Activated gamma-delta T cell treated with Interleukin-2 at 50 U/mL for 16 hours (primary cell): ENCODE measurements at places on chromosomes 7 and 10.

- peak; percentile 82 for DNase-seq
Measured at GRCh38 chr7:112789817-112790585, at the start of gene TMEM168. TMEM168 (minus strand) TSS chr7:112790393; CDS start chr7:112784825, 5,568 bp downstream.

DNA sequence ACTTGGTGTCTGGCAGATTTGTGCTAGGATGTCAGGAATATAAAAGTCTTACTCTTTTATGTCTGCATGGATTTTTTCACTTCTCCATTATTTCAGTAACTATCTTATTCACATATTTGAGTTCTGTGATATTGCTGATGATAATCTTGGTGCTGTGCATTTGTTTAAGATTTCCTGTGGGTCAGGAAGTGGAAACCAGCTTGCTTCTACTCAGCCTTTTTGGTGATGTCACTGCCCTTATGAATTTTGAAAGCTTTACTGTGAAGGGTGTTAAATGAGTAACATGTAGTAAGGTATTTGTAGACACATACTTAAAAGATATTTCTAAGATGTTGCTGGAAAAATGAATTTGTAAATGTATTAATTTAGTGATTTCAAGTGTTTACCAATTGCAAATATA is 69.5 kb upstream of the VOPP1 start:
- DNase-seq = no peak

GRCh38 chr7:141906285-141906684 is 9.9 kb upstream of the OR9A4 start:
- DNase-seq = no peak

GRCh38 chr7:151077705-151078232 is 2.8 kb downstream of the FASTK start:
- DNase-seq = no peak

DNA sequence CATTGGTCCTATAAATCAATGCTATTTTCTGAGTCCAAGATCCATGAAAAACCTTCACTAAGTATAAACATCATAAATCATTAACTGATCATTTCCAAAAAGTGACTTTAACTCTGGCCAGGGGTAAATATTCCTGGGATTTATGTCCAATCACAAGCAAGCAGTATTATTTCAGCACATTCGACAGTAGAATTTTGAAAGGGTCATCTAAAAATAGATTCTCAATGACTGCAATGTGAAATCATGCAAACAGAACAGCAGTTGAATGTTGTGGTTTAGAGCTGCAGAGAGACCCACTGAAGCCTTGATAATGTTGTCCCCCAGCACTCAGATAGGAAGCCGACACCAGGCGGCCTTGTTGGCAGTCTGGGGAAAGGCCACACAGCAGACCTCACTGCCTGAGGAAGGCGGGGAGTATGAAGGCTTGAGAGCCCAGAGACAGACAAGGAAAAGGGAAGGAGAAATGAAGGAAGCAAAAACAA is 38.1 kb downstream of the FAM107B start:
- no peak for DNase-seq

DNA sequence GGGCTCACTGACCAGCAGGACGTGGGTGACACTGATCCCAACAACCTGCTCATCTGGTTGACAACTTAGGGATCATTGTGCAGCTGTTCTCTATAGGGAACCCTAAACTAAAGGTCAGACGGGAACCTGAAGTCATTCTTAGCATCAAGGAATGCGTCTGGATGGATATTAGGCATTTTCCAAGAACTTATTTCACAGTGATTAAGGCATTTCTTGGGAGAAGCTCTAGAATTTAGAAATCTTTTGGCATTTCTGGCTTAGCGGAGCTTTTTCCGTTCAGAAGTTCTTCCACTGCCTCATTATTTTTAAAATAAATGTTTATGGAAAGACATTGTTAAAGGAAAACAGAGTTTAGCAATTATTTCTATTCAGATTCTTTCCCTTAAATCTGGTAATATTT is 303.3 kb upstream of the IGFBP3 start:
- DNase-seq = no peak

GRCh38 chr7:37336259-37336658 is 112.4 kb downstream of the ELMO1 start:
- no peak for DNase-seq

DNA sequence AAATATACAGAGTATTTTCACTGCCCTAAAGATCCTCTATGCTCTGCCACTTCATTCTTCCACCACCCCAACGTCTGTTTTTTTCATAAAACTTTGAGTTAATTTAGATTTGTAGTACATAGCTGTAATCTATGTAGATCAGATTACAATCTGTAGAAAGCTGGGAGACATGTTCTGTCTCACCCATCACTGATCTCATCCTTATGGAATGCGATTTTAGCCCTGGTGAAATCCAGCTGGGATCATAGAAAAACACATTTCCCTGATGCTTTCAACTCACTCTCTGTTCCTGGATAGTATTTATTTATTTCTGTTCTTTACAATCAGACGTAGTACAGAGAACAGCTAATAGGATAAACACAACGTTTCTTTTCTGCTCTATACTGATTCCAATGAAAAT is 521.0 kb downstream of the KIF20B start:
- DNase-seq = no peak

DNA sequence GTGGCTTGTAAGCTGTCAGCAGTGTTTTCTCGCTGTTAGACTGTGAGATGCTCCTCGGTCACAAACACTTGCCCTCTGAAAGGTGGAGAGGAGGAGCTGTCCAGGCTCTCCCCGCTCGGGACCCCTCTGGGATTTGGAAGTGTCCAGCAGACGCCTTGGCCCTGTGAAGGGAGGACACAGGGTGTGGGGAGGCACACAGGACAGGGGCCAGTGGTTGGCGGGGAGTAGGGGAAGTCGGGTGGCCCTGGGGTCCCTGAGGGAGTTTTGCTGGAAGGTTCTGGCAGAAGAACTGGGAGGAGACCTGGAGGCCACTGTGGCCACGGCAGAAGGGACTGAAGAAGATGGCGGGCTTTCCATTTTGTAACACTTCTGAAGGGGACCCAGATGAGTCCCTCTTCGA is 47.2 kb upstream of the DPYSL4 start:
- DNase-seq = no peak

DNA sequence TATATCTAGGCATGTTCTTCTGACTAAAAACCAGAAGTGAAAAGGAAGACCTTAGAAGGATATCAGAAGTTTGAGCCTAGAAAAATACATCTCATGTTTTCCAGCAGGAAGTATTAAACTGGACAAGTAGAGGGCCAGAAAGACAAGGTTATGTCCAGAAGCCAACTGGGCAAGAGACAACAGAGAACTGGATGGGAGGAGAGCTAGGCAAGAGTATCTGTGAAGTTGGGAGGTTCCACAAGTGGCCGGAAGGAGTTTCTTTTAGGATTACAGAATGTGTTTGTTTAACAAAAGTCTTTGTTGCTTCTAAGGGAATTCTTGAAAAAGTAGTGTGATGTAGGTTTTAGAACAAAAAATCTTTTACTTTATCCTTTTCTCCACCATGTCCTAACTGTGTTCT is 86.4 kb downstream of the CYP26A1 start:
- DNase-seq = no peak

DNA sequence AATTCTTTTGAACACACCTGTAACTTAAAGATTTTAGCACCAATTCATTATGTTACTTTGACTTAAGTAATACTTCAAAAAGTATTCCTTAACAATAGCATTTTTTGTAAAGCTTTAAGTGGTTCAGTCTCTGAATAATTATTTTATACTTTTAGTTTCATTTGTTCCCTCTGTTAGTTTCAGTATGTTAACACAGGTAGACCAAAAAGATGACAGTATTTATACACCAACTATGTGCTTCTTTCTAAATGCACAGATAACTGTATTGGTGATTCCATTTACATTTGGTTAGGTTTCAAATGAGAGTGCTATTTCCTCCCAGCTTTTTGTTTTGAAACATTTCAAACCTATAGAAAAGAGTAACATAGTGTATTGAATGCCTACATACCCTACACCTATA is 14.0 kb downstream of the RALA start:
- no peak for DNase-seq

- DNase-seq = no peak
Measured at GRCh38 chr10:21326594-21327288, 198.7 kb downstream of the SKIDA1 start.

GRCh38 chr10:119136084-119136483 is 29.4 kb downstream of the SFXN4 start:
- DNase-seq = no peak

DNA sequence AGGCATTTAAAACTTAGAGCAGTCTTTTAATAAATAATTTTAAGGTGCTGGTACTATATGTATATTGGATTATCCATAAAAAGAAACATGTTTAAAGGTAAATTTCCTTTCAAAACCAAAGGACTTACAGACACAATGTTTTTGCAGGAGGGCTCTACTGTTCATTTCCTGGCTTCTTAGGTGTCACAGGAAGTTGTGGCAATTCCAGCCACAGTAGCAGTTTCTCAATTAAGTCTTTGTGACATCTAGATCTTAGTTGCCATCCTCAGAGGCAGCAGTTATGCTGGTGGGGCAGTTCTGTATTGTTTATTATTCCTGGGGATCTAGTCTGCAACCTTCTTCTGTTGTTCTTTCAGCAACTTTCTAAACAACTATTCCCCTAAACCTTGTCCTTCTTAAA is 460.1 kb downstream of the MAGI2 start:
- no peak for DNase-seq

DNA sequence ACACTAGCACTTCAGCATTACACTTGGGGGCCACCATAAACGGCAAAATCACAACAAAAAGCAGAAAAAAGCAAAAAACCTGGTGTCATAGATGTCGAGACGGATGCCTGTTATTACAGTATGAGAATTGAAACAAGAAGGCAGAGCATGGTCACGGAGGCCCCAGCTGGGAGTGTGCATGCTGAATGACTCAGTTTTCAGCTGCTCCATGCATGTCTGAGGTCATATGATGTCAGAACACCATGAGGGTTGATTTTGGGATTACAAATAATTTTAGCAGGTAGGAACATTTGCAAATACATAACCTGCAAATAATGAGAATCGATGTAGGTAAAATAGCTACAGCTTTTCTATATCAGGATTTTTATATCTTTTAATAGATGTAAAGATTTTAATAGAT is 19.1 kb downstream of the ZMYND11 start:
- DNase-seq = no peak

DNA sequence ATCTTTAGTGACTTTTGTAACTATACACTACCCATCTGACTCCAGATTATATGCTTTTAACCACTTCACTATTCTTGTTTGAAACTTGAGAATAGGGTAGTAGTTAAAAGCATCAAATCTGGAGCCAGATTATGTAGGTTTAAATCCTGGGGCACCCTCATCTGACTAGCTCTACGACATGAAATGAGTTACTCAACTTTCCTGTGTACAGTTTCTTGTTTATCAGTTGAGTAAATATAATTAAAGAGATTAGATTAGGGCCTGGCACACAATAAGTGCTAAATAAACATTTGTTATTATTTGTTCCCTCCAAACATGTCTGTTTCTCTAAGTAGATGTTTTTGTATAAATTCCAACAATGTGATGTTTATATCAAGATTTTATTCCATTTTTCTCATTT is 485.3 kb upstream of the LRRTM3 start:
- DNase-seq = no peak

DNA sequence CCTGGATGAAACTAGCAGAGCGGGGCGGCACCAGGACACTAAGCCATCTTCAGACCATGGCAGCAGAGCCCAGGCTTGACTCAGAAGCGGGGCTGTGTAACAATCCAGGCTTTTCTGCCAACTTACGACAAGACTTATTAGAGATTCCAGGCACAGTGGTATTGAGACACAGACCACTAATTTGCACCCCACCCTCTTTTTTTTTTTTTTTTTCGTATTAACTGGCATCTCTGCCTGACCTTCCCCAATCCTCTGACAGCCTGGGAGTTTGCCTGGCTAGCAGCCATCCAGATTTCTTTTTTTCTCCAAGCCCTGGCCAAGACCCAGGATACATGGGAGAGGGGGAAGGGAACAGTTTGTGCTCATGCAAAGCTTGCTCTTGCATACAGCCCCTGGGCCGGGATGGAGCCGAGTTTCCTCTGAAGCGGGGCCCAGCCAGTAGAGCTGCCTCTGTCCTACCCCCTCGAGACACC is 182.4 kb downstream of the PLXNA4 start:
- no peak for DNase-seq

DNA sequence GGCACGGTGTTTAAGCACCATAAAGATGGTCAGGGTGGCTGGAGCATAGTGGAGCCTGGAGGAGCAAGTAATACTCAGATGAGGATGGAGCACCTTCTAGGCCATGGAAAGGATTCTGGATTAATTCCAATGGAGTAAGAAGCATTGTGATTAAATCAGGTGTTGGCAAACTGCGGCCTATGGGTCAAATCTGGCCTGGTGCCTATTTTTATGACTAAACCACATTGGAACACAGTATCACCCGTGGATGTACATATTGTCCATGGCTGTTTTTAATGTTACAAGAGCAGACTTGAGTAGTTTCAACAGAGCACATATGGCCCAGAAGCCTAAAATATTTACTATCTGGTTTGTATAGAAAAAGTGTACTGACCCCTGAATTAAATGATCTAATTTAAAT is 49.9 kb upstream of the TMEM248 start:
- no peak for DNase-seq

- peak; percentile 60 for DNase-seq
Measured at GRCh38 chr7:7157177-7157886, 25.0 kb upstream of the C1GALT1 start.

- peak; percentile 79 for DNase-seq
Measured at GRCh38 chr7:99997545-99998137, 17.8 kb upstream of the ZKSCAN1 start.

DNA sequence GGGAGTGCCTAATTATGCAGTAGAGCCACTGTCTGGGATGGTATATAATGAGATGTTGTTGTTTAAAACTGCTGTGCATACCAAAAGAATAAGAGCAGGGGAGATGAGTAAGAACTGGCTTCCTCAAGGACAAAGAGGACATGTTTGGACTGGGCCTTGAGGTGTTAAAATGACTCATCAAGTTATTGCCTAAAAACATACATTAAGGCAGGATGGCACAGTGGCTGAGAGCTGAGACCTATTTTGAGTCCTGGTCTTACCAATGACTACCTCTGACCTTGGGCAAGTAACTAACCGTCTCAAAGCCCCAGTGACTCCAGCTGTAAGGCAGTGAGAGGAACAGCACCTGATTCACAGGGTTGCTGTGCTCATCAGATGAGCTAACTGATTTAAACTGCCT is 71.1 kb downstream of the CFAP58 start:
- no peak for DNase-seq
